ENCODE measurements at places on chromosomes 4 and X.
A peak's percentile ranks its signal among the peaks of the same experiment; 100 is the strongest.

DNA sequence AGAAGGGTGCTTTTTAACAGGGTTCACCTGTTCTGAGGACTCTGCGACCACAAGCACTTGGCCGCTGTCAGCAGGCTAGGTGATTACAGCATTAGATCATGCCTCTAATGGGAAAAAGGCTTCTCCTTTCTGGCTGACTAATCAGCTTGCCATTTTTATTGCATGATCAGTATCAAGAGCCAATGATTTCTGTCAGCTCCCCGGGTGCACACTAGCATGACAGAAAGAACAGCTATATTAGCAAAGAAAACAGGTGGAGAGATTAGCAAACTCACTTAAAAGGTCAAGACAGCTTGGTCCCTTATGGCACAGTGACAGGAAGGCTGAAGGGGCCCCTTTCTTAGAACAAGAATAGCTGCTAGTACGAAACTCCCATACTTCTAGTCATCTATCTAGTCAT is 170.0 kb downstream of the SMIM20 start:
- DNase-seq: peak; percentile 95

DNA sequence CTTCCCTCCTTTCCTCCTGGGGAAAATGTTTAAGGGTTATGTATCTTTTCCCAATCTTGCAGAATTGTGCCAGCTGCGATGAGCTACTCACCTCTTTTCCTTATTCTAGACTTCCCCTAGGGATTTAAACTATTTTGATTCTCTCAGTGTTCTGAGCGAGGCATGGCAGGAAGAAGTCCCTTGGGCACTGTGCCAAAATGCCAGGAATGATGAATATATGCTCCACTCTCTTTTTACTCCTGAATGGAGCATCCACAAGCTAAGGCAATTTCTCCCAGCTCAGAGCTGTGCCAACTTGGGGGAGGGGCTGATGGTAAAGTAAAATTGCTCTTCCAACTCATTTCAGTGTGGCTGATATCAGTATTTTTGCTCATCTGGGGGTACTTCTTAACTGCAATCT is 4.0 kb upstream of the C4orf17 start:
- DNase-seq: no peak

- no peak for DNase-seq
Measured at GRCh38 chr4:72186714-72187113, 154.9 kb downstream of the NPFFR2 start.

DNA sequence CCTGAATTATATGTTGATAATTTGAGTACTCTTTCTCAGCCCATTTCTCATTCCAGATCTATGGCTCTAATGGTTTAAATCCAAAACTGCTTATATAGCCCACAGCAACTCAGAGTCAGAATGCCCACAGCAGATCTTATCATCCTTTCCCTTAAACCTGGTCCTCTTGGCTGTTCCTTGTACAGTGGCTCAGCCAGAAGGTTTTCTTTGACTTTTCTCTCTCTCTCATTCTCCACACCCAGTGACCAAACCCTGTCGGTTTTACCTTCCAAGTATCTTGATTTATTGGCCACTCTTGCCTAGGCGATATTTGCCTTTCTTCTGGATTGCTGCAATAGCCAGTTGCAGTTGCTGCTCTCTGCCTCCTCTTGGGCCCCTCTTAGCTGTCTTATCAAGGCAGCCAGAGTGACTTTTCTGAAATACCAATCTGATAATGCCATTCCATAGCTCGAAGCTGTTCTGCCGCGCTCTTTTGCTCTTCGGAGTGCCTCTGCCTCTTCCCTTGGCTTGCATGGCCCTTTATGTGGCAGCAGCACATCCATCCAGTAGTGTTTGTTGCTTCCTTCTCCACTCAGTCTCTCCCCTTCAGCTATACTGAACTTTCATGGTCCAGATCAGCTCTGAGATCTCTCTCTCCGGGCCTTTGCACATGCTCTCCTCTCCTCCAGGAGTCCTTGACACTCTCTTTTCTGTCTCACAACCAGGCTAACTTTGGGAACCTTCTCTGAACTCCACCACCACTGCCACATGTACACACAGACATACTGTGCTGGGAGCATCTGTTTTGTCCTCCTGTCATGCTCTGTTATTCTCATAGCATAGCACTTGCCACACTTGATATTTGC is 11.8 kb downstream of the GAB1 start:
- DNase-seq: no peak

GRCh38 chrX:13469963-13470684 is 99.3 kb upstream of the EGFL6 start:
- peak; percentile 75 for DNase-seq

Data from IMR-90 (cell line).